Renal cortex interstitium (tissue), 15 donors: ENCODE measurements at places on chromosomes 2 and 18.

GRCh38 chr2:203659331-203660049 is 46.9 kb upstream of the CD28 start:
- no peak for DNase-seq

- DNase-seq, result no peak
Observed at GRCh38 chr2:122710049-122710448, 954.6 kb downstream of the TSN start.

DNA sequence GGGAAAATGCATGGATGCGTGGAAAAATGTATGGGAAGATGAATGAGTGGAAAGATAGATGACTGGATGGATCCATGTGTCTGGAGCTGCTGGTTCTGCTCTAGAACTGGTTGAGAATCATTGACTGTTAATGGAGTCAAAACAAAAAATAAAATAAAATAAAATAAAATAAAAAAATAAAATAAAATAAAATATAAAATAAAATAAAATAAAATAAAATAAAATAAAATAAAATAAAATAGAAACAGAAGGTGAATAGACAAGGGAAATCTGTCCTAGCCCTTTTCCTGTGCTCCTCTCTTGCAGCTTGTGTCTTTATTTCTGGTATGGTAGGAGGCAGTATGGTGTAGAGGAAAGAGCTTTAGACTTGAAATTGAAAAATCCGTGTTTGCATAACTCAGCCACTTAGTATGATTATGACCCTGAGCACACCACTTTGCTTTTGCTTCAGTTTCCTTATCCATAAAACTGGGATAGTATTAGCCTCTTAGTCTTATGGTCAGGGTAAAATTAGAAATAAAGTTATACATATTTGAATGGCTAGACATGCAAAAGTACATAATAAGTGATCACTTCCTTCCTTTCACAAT is 51.0 kb downstream of the PSD4 start:
- DNase-seq, result no peak

DNA sequence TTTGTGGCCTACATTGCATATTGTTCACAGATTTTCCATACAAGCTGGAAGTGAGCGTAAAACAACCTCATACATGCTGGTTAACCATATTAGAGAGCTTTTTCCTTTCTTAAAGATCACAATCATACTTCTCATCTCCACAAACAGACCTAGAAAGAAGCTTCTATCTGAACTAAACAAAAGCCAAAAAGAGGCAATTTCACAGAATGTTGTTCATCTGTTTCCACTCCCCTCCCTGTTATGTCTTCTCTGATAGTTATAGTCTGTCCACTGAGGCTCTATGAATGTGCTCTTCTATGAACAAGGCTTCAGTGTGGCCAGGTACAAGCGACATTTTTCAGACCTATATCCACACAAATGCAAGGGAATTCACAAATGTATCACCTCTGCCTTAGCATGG is 63.4 kb downstream of the LDAH start:
- DNase-seq, result no peak
